ENCODE measurements at places on chromosomes 6 and 20.

GRCh38 chr20:24730750-24731149 lies 218.3 kb upstream of the CST7 start:
- no peak for DNase-seq

DNA sequence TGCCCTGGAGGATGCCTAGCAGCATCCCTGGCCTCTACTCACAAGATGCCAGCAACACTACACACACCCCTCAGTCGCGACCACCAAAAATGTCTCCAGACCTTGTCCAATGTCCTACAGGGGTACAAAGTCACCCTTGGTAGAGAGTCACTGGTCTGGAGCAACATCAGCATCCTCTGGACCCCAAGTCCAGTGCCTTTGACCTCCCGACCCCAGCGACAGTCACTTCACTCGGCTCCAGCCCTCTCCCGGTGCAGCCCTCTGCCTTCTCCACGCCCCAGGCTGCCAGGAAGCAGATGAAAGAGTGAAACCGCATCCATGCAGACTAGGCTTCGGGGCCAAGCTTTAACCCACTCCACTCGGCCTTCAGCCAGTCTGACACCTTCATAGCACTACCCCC lies 92.0 kb upstream of the SRSF6 start:
- DNase-seq, result no peak

- no peak for DNase-seq
These were observed 6.6 kb downstream of the PRSS35 start for GRCh38 chr6:83518816-83519480.

- no peak for DNase-seq
These were observed 70.1 kb upstream of the TENT5A start for GRCh38 chr6:81822568-81822967.

- DNase-seq, result peak; percentile 36
These were observed 23.9 kb upstream of the ASXL1 start for GRCh38 chr20:32333988-32334885.

DNA sequence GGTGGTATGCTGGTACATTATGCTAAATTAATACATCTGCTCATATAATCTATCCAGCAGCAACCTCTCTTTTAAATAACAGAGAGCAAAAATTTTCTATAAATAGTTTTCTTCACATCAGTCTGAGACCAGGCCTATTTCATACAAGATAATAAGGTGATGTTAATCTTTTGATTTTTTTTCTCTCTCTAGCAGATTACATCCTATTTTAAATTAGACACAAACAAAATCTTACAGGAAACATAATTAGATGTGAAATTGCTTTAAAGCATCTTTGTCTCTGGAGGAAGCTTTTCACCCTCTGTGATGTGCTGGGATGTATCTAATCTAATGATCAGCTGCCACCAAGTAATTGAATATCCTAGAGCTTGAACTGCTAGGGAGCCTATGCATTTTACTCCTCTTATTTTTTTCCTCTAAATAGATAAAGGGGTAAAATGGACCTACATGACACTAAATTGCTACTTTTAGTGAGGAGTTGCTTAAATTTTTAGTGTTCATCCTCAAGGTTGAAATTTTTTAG lies 165.5 kb downstream of the MANEA start:
- no peak for DNase-seq

DNA sequence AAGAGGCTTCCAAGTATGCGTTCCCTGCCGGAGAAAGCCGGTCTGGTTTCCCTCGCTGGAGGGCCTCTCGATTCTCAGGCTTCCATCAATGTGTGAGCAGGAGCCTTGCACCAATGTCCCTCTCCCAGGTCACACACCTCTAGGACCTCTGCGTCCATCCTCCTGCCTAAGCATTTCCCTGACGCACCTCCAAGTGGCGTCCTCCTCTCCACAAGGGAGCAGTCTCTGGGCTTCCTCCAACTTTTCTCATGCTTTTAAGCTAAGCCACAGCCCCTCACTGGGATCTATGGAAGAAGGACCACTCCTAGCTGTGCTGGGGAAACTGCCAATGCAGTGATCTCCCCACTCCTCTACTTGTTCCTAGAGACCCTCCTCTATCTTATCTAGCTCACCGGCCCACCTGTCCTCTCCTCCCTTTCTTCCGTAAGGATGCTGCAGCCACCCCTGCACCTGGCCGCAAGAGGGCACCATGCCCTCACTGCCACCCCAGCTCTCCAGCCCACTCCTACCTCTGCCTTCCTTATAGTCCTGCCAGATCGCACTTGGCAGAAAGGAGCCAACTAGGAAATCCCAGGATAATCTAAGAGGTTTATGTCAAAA lies 258.7 kb downstream of the LRFN2 start:
- DNase-seq, result no peak

- DNase-seq, result no peak
These were observed 14.6 kb upstream of the CDK5RAP1 start for GRCh38 chr20:33415948-33416347.

DNA sequence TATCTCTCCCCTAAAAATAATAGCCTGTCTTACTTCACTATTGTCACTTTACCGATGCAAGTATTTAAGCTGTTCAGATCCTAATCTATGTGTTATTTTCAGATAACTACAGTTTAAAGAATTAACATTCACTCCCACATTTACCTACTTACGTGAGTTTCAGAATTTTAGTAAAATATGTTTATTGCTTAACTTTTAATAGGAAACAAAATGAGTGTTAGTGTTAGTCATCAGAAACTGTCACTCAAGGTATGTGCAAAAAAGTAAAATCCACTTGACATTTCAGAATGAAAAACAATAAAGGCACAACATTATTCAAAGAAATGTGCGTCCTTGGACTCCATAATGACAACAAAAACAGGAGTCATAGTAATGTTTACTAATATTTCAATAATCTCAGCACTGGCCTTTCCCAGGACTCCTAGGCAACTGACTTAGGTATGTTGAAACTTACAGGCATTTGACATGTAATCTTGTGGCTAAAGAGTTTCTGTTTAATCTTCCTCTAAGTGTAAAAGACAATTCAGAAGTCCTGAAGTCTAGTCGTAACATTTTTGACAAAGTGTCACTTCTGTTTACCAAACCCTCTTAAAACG lies 4.5 kb downstream of the ATXN1 start:
- no peak for DNase-seq

DNA sequence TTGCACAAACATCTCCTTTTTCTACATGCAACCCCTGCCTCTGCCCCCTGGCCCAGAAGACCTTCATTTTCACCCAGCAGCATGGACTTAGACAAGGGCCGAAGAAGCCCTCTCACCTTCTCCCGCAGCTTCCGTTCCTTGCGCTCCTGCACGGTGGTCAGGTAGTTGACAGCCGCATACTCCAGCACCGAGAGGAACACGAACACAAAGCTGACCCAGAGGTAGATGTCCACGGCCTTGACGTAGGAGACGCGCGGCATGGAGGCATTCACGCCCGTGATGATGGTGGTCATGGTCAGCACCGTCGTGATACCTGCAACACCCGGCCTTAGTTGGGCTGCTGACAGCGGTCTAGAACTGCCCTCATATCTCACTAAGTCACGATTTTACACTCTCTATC lies 47.1 kb upstream of the GABRR1 start:
- no peak for DNase-seq

GRCh38 chr6:129695373-129696027 lies 14.5 kb downstream of the ARHGAP18 start:
- no peak for DNase-seq

DNA sequence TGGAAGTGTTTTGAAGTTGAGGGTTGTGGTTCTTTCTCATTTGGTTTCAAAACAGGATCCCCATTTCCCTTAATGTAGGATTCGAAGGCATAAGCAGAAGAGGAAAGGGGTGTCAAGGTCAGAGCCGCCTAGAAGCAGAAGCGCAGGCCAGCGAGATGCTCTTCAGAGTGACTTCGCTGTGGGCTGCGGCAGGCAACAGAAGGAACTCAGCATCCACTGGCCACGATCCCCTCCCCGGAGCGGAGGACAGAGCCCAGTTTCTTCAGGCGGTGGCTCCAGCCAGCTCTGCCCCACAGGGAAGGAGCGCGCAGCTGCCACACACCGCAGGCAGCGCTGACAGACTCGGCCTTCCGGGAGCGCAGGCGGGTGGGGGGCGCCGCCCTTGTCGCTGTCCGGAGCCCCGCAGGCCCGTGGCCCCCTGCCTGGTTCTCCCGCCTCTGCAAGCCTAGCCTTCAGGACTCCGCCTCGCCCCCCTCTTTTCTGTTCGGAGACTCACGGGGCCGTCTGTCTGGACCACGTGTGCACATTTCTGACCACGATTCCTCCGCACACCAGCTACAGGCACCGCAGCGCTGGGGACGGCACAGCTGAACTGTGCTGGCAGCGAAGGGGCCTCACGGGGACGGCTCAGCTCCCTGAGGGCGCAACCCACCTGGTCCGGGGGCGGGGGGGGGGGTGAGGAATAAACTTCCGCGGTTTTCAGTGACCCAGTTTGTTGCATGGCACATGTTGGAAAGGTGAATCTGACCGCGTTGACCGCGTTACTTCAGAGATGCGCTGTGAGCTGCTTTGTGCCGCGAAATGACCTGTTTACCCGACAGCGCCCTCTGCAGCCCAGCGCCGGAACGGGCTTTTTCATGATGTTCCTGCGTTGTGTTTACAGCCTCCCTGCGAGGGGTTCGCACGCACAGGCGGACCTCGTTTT lies 26.1 kb downstream of the TTLL2 start:
- peak; percentile 57 for DNase-seq

DNA sequence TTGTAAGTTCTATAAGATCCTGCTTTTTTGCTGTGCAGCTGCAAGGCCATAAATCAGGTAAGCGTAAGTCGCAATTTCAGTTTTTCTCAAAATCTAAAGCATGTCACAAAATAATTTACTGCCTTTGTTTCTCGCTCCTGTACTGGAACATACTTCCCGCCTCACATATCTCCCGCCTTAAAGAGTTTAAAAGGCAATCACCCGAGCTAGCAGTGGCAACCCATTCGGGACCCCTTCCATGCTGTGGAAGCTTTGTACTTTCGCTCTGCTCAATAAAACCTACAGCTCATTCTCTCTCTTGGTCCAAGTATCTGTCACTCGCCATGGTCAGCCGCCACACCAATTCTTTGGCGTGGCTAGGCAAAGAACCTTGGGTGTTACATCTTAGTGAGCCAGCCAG lies 34.0 kb downstream of the CEP85L start:
- DNase-seq, result no peak

DNA sequence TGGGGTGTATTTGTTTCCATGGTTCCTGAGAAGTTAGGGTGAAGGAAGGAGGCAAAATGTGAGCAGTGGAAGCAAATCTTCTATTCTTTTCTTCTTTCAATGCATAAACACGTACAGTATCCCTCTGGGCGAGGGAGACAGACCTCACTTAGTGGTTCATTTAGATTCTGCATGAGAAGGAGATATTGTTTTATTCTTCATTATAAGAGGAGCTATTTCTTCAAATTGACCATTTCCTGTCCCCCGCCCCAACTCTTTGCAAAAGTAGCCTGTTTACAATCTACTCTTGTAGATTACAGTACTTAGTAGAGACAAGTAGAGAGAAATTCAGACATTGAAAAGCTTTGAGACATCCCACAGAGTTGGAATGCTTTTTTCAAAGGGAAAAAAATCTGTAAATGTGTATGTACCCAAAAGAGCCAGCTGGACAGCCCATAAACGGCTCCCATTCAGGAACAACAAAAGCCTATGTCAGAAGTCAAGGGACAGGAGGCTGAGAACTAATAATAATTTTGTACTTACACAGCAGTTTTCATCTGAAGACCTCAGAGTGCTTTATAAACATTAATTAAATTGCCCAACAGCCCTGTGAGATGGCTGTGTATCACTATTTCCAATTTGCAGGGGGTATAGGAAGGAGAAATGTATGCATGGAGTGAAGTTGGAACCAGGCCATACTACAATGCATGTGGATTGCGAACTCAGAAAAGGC lies 23.9 kb downstream of the CD83 start:
- no peak for DNase-seq

GRCh38 chr20:64063389-64064144 lies 569 bp downstream of the TCEA2 start:
- no peak for DNase-seq

- no peak for DNase-seq
These were observed 181.1 kb upstream of the PRSS16 start for GRCh38 chr6:27066381-27066780.

- DNase-seq, result no peak
These were observed 157.2 kb upstream of the CARMIL1 start for GRCh38 chr6:25122001-25122400.

- DNase-seq, result no peak
These were observed 30.4 kb downstream of the TGM2 start for GRCh38 chr20:38134427-38135270.

GRCh38 chr6:903761-904160 lies 210.8 kb upstream of the EXOC2 start:
- DNase-seq, result no peak

- DNase-seq, result no peak
These were observed 15.6 kb downstream of the SRPK1 start for GRCh38 chr6:35905141-35905785.

DNA sequence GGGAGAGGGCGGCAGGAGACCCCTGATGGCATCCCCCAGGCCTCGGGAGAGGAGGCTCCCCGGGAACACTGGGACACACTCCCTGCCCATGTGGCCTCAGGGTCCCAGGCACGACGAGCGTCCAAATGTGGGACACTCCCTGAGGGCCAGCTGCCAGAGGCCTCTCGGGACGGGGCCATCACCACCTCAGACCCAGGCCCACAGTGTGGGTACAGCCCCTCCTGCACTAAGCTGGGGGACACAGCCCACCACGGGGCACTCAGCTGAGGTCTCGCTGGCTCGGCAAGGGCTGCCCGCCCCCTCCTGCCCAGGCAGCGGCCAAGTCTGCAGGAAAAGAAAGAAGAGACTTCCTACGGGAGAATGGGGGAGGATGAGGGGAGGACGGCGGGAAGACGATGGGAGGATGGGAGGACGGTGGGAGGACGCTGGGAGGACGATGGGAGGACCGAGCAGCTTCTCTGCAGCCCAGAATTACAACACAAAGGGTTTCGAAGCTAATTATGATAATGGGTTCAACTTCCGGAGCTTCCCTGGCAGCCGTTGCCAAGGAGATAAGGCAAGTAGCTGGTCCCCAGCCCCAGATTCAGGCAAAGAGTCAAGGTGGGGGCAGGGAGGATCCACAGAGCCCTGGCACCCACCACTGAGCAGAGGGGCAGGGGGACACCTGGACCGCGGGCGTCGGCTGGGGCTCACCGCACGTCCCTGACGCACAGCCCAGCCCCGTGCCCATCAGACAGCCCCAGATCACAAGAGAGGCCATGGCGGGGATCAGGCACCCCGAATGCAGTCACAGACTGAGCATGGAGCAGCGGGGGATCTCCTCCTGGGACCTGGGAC lies 17.5 kb downstream of the KCNQ2 start:
- DNase-seq, result no peak

DNA sequence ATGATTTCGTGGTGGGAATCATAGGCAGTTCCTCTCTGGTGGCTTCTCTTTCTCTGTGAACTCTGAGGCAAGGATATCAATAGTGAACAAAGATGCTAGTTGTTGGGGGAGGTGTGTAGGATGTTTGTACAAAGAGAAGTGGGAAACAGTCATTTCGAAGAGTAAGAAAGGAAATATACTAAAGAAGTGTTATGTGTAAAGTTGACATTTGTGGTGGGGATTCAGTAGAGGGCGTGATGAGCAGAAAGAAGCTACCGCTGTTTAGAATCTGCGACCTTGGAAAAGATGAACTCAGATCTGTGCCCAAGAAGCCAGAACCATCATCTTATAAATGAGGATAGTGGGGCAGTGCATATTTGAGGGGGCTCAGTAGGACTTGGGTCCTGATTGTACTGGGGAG lies 11.4 kb downstream of the SLC35F1 start:
- DNase-seq, result no peak

- no peak for DNase-seq
These were observed 270.5 kb downstream of the BMP2 start for GRCh38 chr20:7038029-7038428.
